Left forelimb (tissue), 1 donor: ENCODE measurements at places on chromosomes 5 and 9.

- DNase-seq: peak; percentile 76
These were observed at the start of gene KCNN2 for GRCh38 chr5:114361724-114362196. Gene KCNN2, plus strand, starts transcription at chr5:114362070. Its CDS starts 70 bp downstream, at chr5:114362140.

GRCh38 chr9:37528652-37529471 lies 43.1 kb downstream of the POLR1E start:
- no peak for DNase-seq

GRCh38 chr9:35962126-35962906 lies 4.4 kb upstream of the OR2S2 start:
- DNase-seq: no peak

GRCh38 chr5:67528953-67529352 lies 332.4 kb upstream of the CD180 start:
- no peak for DNase-seq

DNA sequence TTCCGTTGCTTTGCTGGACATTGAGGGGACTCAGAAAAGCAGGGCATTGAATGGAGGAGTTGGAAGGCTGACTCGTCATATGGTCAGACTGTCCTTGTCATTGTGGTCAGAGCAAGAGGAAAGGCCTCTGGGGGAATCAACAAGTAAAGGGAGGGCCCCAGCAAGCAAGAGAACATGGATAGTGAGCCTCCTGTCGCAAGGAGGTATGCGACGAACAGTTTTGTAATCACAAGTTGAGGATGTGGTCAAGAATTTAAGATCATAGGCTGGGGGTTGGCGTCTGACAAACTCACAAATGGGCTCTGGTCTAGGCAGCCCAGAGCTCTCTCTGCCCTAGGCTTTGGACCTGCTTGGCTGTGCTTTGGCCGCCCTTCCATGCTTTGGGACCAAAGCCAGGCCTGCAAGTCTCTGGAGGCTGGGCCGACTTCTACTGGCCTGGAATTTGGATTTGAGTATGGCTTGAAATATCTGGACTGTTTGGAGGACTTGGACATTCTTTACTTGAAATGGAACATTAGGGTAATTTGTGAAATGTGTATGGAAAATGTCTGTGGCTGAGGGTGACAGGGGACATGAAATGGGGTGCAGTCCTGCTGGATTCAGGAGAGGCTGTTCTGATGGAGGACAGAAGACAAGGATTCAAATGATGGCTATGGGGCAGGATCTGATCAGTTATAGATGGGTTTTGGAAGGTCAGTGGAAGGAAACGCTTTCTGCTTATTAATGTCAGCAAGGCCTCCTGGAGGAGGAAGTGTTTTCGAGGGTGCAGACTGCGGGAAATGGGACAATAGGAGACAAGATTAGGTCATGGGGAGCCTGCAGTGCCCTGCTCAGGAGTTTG lies 19.2 kb upstream of the NDST1 start:
- DNase-seq: no peak

GRCh38 chr5:453725-454481 lies 10.9 kb downstream of the EXOC3 start:
- peak; percentile 42 for DNase-seq
